ENCODE measurements at places on chromosomes 6 and 20. TPM values are rescaled to one million over a fixed set of nuclear protein-coding genes. Genes with fewer than 3 reads are reported as not detected.

HSPA1B gene
- 160 TPM for polyA plus RNA-seq

SLC32A1 gene
- polyA plus RNA-seq, result 2.2 TPM

HRH3 gene
- 0.08 TPM for polyA plus RNA-seq

MAS1 gene
- polyA plus RNA-seq, result not detected

FLRT3 gene
- 163 TPM for polyA plus RNA-seq

All from left renal cortex interstitium (tissue), 4 donors.